ENCODE measurements at places on chromosomes 2 and 18.

GRCh38 chr18:39770399-39770798 lies 2184.6 kb upstream of the PIK3C3 start:
- no peak for DNase-seq

DNA sequence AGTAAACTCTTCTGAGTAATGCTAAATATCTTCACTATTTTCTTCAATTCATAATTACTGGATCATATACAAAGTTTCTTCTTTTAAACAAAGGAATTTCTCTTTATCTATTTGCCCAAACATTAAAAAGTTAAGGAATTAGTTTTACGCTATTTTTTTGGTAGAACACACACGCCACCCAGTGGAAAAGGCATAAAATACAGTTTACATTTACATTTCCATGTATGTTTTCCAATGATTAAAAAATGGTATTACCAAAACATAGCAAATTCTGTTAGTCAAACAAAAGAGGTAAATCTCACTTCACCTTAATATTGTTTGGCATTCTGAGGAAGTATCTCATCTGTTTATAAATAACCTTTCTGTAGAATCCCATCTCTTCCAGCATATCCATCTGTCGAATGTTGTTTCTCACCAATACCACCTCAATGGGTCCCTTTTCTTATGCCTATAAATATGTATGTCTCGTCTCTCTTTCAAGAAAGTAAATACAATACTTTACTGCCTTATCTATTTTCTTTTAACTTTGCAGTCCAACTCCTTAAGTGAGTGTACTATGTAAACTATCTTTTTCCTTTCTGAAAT lies 7.2 kb downstream of the BOLL start:
- no peak for DNase-seq

GRCh38 chr18:12652861-12653401 lies 5.0 kb downstream of the SPIRE1 start:
- DNase-seq: no peak

GRCh38 chr18:712401-713134 lies at the start of gene ENOSF1:
TSS of gene ENOSF1 (minus strand) at chr18:712630. CDS start at chr18:712587, 43 bp downstream.
- DNase-seq: peak; percentile 52

DNA sequence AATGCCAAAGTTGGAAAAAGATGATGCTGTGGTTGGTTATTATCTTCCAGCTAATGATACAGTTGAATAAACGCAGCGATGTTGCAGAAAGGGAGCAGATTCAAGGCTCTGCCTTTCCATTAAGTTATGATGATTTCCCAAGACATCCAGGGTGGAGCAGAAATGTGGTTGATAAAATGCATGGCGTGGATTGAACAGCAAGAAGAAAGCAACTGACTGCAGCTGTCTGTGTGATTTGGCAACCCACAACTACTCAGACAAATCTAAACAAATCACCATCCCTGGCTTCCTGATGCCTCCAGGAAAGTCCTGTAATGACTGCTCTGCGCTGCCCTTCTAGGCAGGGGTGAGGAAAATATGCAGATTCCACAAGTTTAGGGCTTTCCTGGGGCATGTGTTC lies 166.3 kb downstream of the NRP2 start:
- DNase-seq: no peak

- DNase-seq: no peak
Measured at GRCh38 chr18:13796515-13796914, 27.4 kb upstream of the MC5R start.

GRCh38 chr18:72727776-72728175 lies 140.0 kb downstream of the NETO1 start:
- no peak for DNase-seq

GRCh38 chr2:226758921-226759640 lies 40.5 kb downstream of the IRS1 start:
- no peak for DNase-seq

- no peak for DNase-seq
Measured at GRCh38 chr2:189188115-189188805, 8.7 kb upstream of the COL5A2 start.

DNA sequence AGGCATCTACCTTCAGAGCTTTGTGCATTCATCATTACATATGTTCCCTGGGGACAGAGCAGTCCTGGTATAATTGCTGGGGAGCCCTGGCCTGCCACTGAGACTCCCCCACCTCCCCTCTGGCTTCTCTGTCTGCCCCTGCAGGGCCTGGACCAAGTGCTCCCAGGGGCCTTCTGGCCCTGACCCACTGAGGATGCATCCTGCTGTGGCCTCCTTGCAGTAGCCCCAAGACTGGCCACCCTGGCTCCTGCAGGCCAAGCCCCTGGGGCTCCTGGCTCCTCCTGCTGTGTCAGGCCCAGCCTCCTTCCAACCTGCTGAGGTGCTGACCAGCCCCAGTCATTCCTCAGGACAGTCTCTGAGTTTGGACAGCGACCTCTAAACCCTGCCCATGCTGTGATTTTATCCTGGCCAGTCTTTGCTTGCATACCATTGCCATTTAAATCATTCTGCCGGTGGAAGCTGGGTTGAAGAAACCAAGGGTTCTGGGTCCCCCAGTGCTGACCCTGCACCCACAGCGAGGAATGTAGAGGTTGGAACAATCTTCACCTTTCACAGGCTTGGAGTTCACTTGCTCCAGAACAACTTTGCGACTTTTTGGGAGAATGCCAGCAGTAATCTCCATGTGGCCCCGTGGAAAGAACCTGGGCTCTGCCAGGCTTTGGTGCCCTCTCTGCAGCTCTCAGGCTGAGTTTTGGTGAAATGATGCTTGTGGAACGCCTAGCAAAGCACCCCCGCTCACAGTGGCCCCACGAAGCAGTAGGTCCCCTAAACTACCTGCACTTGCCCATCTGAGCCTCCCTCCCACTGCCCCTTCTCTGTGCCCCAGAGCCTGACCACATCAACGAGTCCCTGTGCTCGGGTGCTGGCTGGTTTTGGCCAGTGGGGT lies 167.3 kb upstream of the GLI2 start:
- no peak for DNase-seq

- no peak for DNase-seq
Measured at GRCh38 chr18:57789090-57789489, 14.0 kb downstream of the ATP8B1 start.

DNA sequence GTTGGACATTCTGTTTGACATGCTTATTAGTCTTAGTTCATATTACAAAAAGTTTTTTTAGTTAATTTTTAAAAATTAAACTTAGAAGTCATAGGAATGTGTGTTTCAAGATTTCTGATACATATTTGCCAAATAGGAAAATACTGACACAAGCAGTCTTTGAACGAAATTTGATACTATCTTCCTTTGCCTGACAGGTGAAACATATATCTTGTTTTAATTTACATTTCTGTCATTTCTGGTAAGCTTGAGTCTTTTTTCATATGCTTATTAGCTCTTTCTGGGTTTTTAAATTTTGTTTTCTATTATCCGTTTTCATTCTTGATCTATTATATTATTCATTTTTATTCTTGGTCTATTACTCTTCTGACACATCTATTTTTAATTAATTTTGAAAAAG lies 24.5 kb downstream of the ITGAV start:
- no peak for DNase-seq

DNA sequence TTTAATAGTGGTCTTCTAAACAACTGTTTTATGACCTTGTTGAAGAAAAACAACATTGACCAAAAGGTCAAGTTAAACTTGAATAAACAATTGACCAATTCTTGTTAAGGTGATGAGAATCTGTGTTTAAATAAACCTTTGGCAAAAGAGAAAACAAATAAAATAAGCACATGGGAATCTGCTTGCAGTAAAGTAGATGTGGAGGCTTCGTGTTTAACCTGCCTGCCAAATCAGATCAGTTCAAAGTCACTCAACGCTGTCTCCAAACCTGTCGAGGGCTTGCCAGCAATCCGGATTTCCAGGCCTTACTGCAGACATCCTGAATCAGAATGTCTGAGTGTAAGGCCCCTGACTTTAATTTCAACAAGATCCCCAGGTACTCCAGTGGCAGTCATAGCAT lies 55.1 kb upstream of the AQP4 start:
- no peak for DNase-seq

- no peak for DNase-seq
Measured at GRCh38 chr2:137930146-137930545, 34.1 kb upstream of the HNMT start.

DNA sequence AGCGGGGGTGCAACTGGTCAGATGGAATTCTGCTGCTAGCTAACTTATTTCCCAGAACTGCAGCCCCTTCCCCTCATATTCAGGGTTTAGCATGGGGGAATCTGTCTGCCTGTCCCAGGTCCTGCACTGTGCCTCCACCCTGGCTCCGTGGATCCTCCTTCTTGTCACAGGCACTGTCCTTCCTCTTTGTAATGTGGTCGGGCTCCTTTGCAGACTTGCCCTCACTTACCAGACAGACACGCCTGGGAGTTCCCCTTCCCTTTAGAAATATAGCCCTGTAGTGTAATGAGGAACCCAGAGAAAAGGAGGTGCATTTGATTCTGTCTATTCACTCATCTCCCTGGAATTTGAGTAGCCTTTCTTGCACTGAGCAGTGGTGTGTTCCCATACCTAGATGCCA lies 108.7 kb downstream of the TRIM43 start:
- no peak for DNase-seq

GRCh38 chr18:36314754-36315153 lies 17.2 kb downstream of the FHOD3 start:
- no peak for DNase-seq

DNA sequence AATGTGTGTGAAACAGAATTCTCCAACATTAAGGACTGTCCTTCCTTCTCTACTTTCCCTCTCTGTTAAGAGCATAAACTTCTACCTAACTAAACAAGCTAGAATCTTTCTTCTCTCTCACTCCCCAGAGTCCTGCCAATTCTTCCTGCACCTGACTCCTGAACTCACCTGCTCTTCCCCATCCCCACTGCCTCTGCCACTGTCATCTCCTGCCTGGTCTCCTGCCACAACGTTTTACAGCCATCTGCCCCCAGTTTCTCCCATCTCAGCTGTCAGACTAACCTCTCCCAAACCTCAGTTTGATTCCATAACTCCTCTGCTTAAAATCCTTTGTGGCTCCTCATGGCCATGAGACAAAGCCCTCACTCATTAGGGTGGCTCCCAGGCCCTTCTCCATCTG lies 288.3 kb upstream of the FBXO11 start:
- DNase-seq: no peak

GRCh38 chr2:171147081-171147480 lies 13.6 kb downstream of the TLK1 start:
- DNase-seq: no peak

GRCh38 chr2:69603146-69603743 lies 40.3 kb downstream of the AAK1 start:
- DNase-seq: no peak

- no peak for DNase-seq
Measured at GRCh38 chr2:203745267-203745666, 38.8 kb downstream of the CD28 start.

DNA sequence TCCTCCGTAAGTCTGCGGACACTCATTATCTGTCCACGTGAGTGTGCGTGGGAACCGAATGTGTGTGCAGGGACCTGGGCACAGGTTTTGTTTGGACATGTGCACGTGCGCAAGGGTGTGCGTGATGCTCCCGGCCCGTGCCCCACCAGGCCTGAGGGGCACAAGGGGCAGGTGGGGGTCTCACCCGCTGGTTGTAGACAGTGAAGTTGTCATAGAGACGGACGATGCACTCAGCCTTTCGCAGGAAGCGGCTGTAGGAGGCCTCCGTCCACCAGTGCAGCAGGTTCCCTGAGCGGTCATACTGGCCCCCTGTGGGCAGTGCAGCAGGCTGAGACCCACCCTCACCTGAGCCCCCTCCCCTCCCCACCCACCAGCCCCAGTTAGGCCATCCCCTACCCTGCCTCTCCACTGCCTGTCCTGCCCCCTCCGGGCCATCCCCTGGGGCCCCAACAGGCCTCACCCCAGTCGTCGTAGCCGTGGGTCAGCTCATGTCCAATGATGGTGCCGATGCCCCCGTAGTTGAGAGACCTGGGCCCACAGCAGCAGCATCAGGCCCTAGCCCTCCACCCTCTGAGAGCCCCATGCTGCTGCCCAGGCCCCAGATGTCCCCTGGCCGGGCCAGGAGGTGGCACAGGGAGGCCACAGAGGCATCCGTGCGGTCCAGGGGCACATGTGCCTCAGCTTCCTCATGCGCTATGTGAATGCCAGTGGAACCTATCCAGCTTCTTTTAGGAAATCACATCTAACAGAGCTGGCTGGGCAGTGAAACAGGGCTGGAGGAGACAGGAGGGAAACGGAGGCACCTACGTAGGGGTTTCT lies 6.1 kb downstream of the ECEL1 start:
- no peak for DNase-seq

GRCh38 chr2:74316627-74317295 lies 26.5 kb downstream of the SLC4A5 start:
- DNase-seq: no peak

DNA sequence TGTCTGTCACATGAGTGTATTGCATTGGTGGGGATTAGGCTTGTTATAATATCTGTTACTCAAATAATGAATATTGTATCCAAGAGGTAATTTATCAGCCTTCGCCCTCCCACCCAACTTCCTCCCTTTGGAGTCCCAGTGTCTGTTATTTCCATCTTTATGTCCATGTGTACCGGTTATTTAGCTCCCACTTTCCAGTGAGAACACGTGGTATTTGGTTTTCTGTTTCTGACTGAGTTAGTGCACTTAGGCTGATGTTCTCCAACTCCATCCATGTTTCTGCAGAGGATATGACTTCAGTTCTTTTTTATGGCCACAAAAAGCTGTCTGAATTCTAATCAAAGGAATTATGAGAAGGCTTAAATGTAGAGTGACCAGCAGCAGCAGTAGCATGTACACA lies 104.0 kb upstream of the ARHGAP28 start:
- DNase-seq: no peak

GRCh38 chr18:28458751-28459150 lies 281.8 kb upstream of the CDH2 start:
- no peak for DNase-seq

DNA sequence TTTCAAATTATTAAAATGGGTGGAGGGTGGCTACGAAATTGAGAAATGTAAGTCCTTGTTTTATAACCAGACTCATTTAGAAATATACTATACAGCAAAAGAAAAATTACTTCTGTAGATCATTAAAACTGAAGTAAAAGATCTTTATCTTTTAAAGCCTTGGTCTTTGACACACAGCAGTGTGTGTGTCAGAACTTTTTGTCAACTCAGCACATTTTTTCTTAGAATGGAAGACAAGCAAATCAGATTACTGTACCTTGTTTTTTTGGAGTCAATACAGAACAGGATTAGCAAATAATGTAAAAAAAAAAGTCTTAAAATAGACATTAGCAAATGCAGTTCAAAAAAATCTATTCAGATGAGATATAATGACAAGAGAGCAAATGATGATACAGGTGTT lies 49.1 kb downstream of the C2orf76 start:
- DNase-seq: no peak

GRCh38 chr2:19785867-19786266 lies 115.9 kb downstream of the TTC32 start:
- DNase-seq: no peak

GRCh38 chr18:2480536-2480935 lies 90.8 kb downstream of the METTL4 start:
- no peak for DNase-seq

- DNase-seq: no peak
Measured at GRCh38 chr2:119756837-119757236, 2.9 kb upstream of the PTPN4 start.

- no peak for DNase-seq
Measured at GRCh38 chr2:96204836-96205624, 3.6 kb downstream of the STARD7 start.

- no peak for DNase-seq
Measured at GRCh38 chr2:203330434-203330833, 2.2 kb downstream of the ABI2 start.

- DNase-seq: no peak
Measured at GRCh38 chr2:17068021-17068420, 402.4 kb upstream of the CYRIA start.
